Renal cortex interstitium (tissue), 15 donors: ENCODE measurements at places on chromosomes 1 and 21. TPM values are rescaled to one million over a fixed set of nuclear protein-coding genes. Genes with fewer than 3 reads are reported as not detected.

Gene KCNJ15
- polyA plus RNA-seq = 261 TPM

GRCh38 chr1:164719676-164720439 is 160.9 kb downstream of the PBX1 start:
- no peak for DNase-seq

- DNase-seq = no peak
Measured at GRCh38 chr1:192516776-192517297, 58.7 kb upstream of the RGS1 start.

Gene NKAIN1
- 3.1 TPM for polyA plus RNA-seq

Gene KCNQ4
- 1.9 TPM for polyA plus RNA-seq

DNA sequence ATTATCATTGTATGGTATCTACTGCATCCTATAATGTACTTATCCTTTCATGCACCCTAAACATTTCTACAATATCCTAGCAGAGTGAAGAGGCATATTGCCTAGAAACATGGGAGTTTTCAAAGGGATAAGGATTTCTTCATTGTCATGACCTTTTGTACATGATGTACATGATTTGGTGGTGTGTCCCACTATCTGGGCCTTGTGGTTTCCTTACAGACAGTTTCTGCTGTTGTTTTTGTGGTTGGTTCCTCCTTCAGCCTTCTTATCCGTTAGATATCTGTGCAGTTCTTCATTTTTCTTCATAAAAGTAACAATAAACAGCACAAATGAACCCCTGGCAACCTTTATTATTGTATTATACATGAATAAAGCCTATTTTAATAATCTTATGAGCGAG is 70.4 kb upstream of the BACH1 start:
- no peak for DNase-seq

GRCh38 chr1:79079770-79080169 is 73.2 kb upstream of the ADGRL4 start:
- DNase-seq = peak; percentile 38

DNA sequence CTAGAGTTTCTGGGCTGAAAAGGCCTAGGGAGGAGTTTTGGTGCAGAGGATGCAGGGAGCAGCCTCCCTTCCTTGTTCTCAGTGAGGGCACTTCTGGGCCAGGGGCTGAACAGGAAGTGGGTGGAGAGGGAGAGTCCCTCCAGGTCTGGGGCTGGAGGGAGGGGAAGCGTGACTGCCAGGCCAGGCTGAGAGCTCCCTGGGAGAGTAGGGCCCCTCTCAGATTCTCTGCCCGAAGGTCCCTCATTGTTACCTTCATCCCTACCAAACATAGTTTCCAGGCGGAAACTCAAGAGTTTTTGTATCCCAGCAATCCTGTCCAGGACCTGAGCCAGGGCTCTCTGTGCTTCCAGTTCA is 36.8 kb downstream of the CITED4 start:
- no peak for DNase-seq

Gene ARV1
- polyA plus RNA-seq = 25.1 TPM

DNA sequence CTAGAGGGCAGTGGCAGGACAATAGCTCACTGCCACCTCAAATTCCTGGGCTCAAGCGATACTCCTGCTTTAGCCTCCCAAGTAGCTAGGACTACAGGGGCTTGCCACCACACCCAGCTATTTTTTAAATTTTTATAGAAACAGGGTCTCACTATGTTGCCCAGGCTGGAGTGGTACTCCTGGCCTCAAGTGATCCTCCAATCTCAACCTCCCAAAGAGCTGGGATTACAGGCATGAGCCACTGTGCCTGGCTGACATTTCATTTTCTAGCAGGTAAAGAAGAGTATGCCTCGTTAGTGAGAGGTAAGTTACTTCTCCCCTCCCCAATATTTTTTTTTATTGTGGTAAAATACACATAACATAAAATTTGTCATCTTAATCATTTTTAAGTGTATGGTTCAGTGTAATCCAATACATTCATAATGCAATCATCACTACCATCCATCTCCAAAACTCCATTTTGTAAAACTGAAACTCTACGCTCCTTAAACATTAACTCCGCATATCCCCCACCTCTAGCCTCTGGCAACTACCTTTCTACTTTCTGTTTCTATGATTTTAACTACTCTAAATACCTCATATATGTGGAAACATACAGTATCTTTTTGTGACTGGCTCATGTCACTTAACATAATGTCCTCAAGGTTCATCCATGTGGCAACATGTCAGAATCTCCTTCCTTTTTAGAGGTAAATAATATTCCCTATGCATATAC is 22.4 kb downstream of the ZZZ3 start:
- DNase-seq = no peak

Gene TINAGL1
- polyA plus RNA-seq = 40.9 TPM

Gene HDGF
- 301 TPM for polyA plus RNA-seq

Gene LIN28A
- 0.03 TPM for polyA plus RNA-seq

DNA sequence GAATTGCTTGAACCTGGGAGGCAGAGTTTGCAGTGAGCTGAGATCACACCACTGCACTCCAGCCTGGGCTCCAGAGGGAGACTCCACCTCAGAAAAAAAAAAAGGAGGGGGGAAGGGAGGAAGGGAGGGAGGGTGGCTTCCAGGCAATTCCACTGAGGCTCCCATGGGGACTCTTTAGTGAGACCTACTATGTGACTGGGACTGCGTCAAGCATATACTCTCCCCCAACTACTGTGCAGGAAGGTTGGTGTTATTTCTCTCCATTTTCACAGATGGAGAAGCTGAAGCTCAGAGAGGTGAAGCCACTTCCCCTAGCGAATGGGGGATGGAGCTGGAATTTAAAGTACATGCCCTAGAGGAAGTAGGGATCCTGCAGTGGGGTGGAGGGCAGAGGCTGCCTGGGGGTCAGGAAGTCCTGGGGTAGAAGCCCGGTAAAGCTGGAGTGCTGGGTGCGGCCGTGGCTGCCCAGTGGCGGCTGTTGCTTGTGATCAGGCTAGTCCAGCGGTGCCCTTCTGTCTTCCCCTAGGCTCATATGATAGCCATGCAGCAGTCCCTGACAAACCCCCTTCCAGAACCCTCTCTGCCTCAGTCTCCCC is 40.3 kb downstream of the RAP1GAP start:
- DNase-seq = no peak

DNA sequence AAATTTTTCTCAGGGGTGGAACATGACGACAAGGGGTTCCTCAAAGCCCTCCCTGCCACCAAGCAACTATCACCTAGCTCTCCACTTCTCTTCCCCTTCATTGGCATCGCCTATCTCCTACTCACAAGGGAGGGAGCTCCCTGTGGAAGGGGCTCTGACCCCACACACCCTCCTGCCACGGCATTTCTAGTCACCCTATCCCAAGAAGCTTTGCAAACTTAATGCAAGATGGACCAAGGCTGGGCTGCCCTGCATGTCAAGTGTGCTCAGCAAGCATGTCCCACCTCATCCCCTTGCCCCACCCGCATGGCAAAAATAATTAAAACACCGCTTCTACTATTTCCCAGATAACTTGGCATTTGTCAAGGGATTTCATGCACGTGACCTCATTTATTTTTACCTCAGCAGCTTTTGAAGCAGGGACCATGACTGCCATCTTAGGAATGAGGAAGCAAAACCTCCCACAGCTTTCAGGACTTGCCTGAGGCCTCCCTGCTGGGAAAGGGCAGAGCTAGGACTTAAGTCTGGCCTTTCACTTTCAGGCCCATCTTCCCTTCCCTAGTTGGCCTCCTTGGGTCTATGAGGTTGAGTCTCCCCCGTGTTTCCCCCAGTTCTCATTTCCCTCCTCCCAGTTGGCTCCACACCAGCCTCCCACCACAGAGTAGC is 161.3 kb downstream of the TSEN15 start:
- DNase-seq = peak; percentile 42
